Stimulated activated CD8-positive, alpha-beta memory T cell treated with anti-CD3 and anti-CD28 coated beads, Interleukin-4, amount 100 ng/mL, for 4 hours (primary cell): ENCODE measurements at places on chromosomes 12 and 14.

DNA sequence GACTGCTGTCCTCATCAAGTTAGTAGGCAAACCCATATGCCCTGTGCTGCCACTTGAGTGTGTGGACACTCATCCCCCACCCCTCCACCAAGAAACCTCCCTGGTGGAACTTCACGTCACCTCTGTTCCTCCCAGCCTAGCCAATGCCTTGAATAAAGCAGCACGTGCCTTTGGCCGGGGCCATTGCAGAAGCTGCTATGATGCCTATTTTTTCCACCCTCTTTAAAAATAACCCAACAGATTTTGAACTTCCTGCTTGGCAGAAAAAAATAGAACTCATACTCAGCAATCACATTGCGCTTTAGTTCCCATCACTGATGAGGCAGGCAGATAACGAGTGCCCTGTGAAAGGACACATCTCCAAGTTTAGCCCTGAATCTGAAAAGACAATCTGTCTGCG, 23.1 kb upstream of the PWP1 start:
- DNase-seq = no peak

- DNase-seq = no peak
These were observed 275.9 kb downstream of the FBXL14 start for GRCh38 chr12:1318327-1319031.

- no peak for DNase-seq
These were observed 5.3 kb upstream of the UBC start for GRCh38 chr12:124919521-124920352.

GRCh38 chr12:46269429-46270241, 792 bp upstream of the SLC38A1 start:
- peak; percentile 50 for DNase-seq

GRCh38 chr14:31692376-31692781, 131.2 kb downstream of the NUBPL start:
- DNase-seq = no peak

DNA sequence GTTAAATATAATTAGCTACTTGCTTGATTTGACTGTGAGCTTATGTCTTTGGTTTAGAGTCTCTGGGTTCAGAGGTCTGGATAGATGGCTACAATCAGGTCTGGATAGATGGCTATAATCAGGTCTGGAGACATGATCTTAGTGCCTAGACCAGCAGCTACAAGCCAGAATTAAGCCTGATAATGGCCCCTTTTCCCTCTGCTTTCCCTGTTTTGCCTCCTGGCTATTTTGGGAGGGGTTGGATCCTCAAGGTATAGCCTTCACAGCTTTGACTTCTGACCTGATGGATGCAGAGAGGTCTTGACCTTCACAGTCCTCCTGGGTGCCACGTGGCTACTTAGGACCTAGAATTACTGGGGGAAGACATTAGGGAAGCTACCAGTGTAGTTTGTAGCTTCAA, 877.7 kb downstream of the GALC start:
- no peak for DNase-seq

GRCh38 chr14:76235628-76236027, 83.9 kb downstream of the GPATCH2L start:
- DNase-seq = no peak
